Foreskin keratinocyte (primary cell): ENCODE measurements at places on chromosomes 12 and 14. TPM values are rescaled to one million over a fixed set of nuclear protein-coding genes. Genes with fewer than 3 reads are reported as not detected.

The STAB2 gene
- not detected in 2 replicates for total RNA-seq

The RPL41 gene
- total RNA-seq, result 4,994 and 5,148 TPM in 2 replicates

The EPYC gene
- total RNA-seq, result not detected in 2 replicates

The SLC39A9 gene
- total RNA-seq, result 48.8 and 49.3 TPM in 2 replicates

The GATC gene
- 13.5 and 16.4 TPM in 2 replicates for total RNA-seq

The KLRG1 gene
- total RNA-seq, result 0.32 TPM in 1 of 2 replicates, not detected in the other

The CISTR gene
- not detected in 2 replicates for total RNA-seq

The SLC17A8 gene
- total RNA-seq, result not detected in 2 replicates

The ACOT6 gene
- total RNA-seq, result not detected in 2 replicates

The DDX54 gene
- 64.7 and 66.8 TPM in 2 replicates for total RNA-seq

The SH2B3 gene
- total RNA-seq, result 12.2 and 15.1 TPM in 2 replicates

The LRFN5 gene
- total RNA-seq, result not detected in 2 replicates

The RIPK3 gene
- 7.9 and 11.7 TPM in 2 replicates for total RNA-seq

The KLRD1 gene
- not detected in 2 replicates for total RNA-seq

The AJUBA gene
- 157 and 164 TPM in 2 replicates for total RNA-seq

The P2RX4 gene
- 6.8 and 8.4 TPM in 2 replicates for total RNA-seq
